ENCODE measurements at places on chromosomes 3 and 15. TPM values are rescaled to one million over a fixed set of nuclear protein-coding genes. Genes with fewer than 3 reads are reported as not detected.

The TMCO5A gene
- total RNA-seq = not detected

The AVEN gene
- 8.7 TPM for total RNA-seq

The LRRN1 gene
- total RNA-seq = 1.7 TPM

The KLF13 gene
- total RNA-seq = 215 TPM

The GRM2 gene
- 1.1 TPM for total RNA-seq

The CCDC32 gene
- total RNA-seq = 27.0 TPM

The LINGO1 gene
- not detected for total RNA-seq

The NR2F2 gene
- not detected for total RNA-seq

The CFAP44 gene
- total RNA-seq = 4.5 TPM

The SLC51B gene
- total RNA-seq = not detected

The CKMT1B gene
- not detected for total RNA-seq

The LIPC gene
- total RNA-seq = 4.4 TPM

The TICRR gene
- 36.9 TPM for total RNA-seq

The PLA2G4D gene
- total RNA-seq = not detected

The GOLGA8G gene
- not detected for total RNA-seq

The PLSCR2 gene
- not detected for total RNA-seq

The CYP19A1 gene
- not detected for total RNA-seq

The C3orf52 gene
- total RNA-seq = 2.5 TPM

The ARPIN gene
- not detected for total RNA-seq

All from activated CD8-positive, alpha-beta T cell treated with anti-CD3 and anti-CD28 coated beads, Interleukin-2, amount 10 ng/mL, durations not matched to agents 7 days and 5 days (primary cell).